Posterior vena cava (tissue), 2 donors: ENCODE measurements at places on chromosomes 5 and 9.

- no peak for DNase-seq
Observed at GRCh38 chr5:41978676-41979075, 53.6 kb downstream of the FBXO4 start.

- no peak for DNase-seq
Observed at GRCh38 chr9:85914108-85914507, 26.8 kb upstream of the NAA35 start.

- DNase-seq = no peak
Observed at GRCh38 chr5:134944630-134945029, 23.1 kb upstream of the CATSPER3 start.

DNA sequence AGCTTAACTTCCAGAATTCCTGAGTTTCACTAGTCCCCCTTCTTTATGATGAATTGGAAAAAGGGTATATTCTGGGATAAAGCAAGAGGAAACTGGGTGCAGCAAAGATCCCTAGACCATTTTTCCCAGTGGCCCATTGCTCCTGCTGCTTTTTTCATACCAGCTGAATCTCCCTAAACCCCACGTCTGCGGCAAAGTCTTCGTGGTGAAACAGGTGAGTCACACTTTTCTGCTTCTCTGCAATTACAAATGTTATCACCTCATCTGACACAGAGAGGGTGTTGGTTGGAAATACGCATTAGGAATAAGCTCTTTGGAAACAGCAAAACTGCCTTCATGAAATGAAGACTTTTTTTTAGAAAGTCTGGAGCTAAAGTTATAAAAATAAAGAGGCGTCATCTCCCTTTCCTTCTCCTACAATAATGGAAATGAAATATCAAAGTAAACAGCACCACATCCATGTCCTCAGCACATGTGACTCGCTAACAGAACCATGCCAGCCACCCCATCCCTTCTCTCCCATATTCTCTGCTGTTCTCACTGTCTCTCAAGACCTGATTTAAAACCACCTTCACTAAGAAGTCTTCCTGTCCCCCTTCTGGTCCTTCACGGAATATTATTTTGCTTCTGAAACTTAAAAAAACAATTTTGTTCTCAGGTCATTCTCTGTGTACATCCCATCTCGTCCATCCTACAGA, 39.5 kb upstream of the GLRX start:
- DNase-seq = no peak

GRCh38 chr9:36845844-36846243, 188.2 kb downstream of the PAX5 start:
- peak; percentile 42 for DNase-seq

- no peak for DNase-seq
Observed at GRCh38 chr9:92989561-92989960, 42.2 kb downstream of the FGD3 start.

- no peak for DNase-seq
Observed at GRCh38 chr9:111825468-111826145, 30.9 kb upstream of the SHOC1 start.

GRCh38 chr5:148928141-148928540, 101.7 kb downstream of the ADRB2 start:
- DNase-seq = no peak

GRCh38 chr5:41876678-41877077, 6.5 kb upstream of the OXCT1 start:
- DNase-seq = no peak

DNA sequence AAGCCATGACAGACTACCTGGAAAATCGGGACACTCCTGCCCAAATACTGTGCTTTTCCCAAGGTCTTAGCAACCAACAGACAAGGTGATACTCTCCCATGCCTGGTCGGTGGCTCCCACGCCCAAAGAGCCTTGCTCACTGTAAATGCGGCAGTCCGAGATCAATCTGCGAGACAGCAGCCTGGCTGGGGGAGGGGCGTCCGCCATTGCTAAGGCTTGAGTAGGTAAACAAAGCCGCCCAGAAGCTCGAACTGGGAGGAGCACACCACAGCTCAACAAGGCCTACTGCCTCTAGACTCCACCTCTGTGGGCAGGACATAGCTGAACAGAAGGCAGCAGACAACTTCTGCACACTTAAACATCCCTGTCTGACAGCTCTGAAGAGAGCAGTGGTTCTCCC, 272.1 kb upstream of the CCNG1 start:
- DNase-seq = no peak

GRCh38 chr5:175590471-175590881, 67.4 kb upstream of the HRH2 start:
- DNase-seq = no peak

DNA sequence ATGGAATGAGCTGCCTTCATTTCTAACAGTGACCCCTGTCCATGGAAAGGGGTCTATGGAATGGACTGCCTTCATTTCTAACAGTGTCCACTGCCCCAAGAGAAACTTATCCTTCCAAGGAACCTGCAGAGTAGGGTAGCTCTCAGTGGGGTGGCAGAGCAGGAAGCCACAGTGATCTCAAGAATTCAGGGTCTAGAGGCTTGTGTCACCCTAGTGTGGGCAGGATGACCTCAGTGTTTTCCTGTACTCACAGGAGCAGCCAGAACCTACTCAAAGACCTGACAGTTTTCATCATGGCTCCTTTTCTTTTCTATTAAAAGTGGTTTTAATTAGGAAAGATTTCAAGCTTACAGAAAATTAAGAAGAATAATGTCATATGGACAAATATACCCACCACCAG, 27.5 kb downstream of the SEC61B start:
- DNase-seq = no peak

DNA sequence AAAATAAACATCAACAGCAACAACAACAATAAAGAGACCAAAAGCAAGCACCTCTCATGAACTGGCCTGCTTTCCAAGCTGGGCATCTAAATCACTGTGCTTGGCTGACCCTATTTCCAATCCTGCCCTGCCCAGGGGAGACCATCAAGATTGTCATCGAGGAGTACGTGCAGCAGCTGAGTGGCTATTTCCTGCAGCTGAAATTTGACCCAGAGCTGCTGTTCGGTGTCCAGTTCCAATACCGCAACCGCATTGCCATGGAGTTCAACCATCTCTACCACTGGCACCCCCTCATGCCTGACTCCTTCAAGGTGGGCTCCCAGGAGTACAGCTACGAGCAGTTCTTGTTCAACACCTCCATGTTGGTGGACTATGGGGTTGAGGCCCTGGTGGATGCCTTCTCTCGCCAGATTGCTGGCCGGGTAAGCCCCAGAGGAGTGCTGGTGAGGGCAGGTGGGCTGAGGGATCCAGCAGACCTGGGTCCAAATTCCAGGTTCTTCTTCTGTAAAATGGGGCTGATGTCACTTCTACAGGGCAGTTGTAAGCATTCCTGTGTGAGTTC, 15.6 kb downstream of the PTGS1 start:
- peak; percentile 56 for DNase-seq

DNA sequence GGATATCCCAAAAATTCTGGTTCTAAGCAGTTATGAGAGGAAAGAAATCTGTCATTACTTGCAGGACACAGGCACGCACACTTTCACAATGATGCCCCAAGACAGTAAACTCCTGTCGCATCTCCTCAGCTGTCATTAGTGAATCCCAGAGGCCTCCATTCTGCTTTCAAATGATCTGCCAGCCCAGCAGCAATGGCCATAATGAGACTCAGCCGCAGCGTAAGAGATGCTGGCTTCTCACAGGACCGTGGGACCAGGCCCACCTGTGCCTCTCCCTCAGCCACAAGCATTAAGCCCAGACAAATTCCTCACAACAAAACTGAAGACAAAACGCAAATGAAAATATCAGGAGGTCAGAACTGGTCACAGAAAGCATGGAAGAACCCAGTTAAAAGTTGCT, 98.0 kb upstream of the VLDLR start:
- no peak for DNase-seq

GRCh38 chr9:77472646-77473045, 175.5 kb downstream of the GNA14 start:
- DNase-seq = no peak

DNA sequence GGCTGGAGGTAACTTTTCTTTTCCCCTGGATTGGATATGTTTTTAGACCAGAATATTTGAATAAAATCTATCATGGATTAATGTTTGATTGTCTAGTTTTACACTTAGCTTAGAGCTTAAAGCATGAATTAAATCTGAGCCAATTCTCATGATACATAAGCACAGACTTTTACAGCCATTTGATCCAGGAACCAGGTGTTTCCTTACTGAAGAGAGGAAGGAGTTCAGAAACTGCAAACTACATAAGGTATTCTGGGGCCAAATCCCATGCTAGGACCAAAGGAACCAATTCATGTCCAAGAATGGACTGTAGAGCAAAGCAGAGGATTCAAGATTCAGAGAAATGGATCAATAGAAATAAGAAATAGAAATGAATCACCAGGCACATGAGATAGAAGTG, 360.4 kb upstream of the ZNF608 start:
- DNase-seq = no peak

DNA sequence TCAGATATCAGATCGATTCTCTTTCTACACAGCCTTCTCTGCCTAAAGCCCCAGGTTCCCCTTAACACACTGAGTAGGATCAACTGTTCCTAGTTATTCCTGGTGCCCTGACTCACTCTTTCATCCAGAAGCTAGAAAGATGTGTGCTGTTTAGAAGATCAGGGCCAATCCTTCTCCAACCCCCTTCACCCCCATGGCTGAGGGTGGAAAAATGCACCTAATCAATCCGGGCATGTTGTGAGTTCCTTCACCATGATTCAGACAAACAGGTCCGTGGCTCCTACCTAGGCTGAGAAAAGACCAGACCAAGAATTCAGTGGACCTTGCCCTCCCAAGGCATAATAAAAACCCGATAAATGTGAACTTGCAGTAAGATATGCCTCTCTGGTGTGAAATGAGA, 85.4 kb upstream of the EQTN start:
- DNase-seq = no peak

- no peak for DNase-seq
Observed at GRCh38 chr9:71620331-71620730, 148.0 kb downstream of the CEMIP2 start.

DNA sequence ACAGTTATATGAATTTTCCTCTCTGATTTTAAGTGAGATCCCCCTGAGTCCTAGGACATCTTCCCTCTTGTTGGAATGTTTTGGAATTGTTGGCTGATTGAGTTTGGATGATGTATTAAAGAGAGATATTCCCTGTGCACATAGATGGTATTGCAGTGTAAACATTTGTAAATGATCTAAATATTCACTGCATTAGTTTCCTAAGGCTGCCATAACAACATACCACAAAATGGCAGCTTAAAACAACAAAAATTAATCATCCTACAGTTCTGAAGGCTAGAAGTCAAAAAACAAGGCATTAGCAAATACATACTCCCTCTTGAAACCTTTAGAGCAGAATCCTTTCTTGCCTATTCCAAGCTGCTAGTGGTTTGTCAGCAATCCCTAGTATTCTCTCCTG, 38.0 kb upstream of the MROH2B start:
- DNase-seq = no peak

DNA sequence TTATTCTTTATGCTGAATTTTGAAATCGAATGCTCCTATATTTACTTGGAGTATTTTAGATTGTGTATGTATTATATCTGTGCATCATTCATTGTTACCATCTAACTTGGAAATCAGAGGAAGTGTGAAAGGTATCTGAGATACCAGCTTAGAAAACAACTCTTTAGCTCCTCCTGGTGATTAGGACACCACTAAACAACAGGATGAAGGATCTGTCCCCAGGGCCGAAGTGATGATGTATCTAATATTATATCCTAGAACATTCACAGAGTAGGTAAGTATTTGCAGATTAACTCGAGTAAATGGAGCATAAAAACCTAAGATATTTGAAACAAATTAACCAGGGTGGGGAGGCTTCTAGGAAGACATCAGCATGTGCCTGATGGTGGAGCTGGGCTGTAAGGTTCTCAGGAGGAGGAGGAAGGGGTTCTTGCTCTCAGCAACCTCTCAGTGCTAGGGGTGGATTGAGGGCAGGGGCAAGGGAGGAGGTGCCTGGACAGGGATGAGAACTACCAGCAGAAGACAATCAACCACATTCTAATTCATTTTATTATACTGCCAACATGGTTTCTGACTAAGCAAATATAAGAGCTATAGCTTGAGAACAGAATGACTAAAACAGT, 2.6 kb upstream of the NFIL3 start:
- DNase-seq = no peak

DNA sequence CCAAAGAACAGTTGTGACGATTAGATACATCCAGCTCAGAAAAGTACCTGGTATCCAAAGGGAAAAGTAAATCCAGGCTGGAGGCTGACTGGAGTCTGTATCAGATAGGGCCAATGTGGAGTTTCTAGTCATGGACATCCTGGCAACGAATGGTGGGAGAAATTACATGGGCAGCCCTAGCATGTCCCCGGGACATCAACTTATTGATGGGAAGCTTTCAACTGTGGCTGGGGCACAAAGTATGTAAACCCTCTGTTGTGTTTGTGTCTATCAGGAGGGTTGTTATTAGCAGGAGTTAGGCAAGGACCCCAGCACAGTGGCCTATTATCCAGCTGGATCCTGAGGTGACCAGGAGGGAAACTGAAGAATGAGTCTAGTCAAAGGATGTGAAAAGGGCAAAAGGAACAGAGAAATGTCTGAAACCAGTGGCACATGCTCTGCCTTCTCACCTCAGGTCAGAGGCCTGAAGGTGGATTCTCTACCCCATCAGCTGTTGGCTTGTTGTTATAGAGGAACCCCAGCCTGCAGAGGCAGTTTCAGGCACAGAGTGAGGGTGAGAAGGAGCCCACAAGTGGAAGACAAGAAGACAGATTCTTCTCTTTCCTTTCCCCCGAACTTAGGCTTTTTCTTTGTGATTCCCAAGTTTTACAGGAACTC, 19.9 kb downstream of the IFNW1 start:
- DNase-seq = no peak

- no peak for DNase-seq
Observed at GRCh38 chr9:72151104-72151503, 1.9 kb downstream of the GDA start.

DNA sequence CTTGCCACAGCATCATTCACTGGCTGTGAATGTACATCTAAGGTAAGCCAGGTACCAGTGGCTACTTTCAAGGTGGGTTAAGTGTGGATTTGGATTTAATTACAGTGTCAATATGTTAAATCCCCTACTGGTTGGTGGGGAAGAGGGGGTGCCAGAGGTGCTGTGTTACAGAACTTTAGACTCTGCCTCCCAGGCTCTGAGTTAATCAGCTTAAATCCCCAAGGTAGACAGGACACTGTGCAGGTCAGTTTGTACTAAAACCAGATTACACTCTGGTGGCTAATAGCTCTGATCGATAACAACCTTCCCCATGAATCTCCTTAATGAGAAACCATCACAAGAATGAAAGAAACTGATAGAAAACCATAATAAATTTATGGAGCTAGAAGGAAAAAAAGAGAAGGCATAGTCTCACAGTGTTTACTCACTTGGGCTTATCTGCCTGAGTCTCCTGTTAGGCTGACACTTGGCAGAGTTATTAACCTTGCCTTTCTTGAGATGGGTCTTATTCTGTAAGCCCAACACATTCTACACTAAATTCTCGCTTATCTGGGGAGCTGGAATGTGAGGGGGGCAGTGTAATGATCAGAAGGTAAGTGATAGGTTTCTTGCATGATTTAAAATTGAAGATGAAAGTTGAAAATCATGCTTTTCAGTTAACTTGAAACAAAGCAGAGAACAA, 106.8 kb downstream of the LMNB1 start:
- no peak for DNase-seq

DNA sequence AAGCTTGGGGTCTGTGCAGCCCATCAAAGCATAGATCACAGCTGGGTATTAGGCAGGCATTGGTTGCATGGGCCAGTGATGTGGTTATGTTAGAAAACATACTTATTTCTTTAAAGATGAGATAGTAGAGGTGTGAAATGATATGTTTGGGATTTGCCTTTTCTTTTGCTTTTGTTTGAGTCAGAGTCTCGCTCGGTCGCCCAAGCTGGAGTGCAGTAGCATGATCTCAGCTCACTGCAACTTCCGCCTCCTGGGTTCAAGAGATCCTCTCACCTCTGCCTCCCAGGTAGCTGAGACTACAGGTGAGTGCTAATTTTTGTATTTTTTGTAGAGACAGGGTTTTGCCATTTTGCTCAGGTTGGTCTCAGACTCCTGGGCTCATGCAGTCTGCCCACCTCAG, 84.8 kb downstream of the PDE6A start:
- no peak for DNase-seq
